Large intestine (tissue), 12 donors: ENCODE measurements at places on chromosomes 1 and 21. TPM values are rescaled to one million over a fixed set of nuclear protein-coding genes. Genes with fewer than 3 reads are reported as not detected.

- H3K4me3 ChIP-seq = no peak overlapping the region
- no peaks in the 10 kb centered on the region for H3K36me3 ChIP-seq
- H3K4me1 ChIP-seq = no peaks in the 10 kb centered on the region
- H3K27ac ChIP-seq = no peak overlapping the region
- H3K27me3 ChIP-seq = no peaks in the 10 kb centered on the region
These were observed 65.8 kb downstream of the AK5 start for GRCh38 chr1:77347646-77348045.

GRCh38 chr1:61318319-61319125, 236.2 kb downstream of the NFIA start:
- no peak overlapping the region for H3K4me3 ChIP-seq
- DNase-seq = no peak
- H3K27me3 ChIP-seq = no peaks in the 10 kb centered on the region
- H3K4me1 ChIP-seq = peaks cover 8% of the 10 kb centered on the region
- H3K27ac ChIP-seq = peak overlapping the region; percentile 3

GRCh38 chr1:19710825-19711611, 46.3 kb downstream of the HTR6 start:
- H3K36me3 ChIP-seq = no peaks in the 10 kb centered on the region
- H3K4me3 ChIP-seq = no peak overlapping the region

- no peak overlapping the region for H3K27ac ChIP-seq
- no peaks in the 10 kb centered on the region for H3K4me1 ChIP-seq
- peak; percentile 2 for DNase-seq
- H3K4me3 ChIP-seq = no peak overlapping the region
- H3K36me3 ChIP-seq = no peaks in the 10 kb centered on the region
- peaks cover 2% of the 10 kb centered on the region for H3K27me3 ChIP-seq
These were observed 39.1 kb downstream of the TYW3 start for GRCh38 chr1:74771913-74772515.

DNA sequence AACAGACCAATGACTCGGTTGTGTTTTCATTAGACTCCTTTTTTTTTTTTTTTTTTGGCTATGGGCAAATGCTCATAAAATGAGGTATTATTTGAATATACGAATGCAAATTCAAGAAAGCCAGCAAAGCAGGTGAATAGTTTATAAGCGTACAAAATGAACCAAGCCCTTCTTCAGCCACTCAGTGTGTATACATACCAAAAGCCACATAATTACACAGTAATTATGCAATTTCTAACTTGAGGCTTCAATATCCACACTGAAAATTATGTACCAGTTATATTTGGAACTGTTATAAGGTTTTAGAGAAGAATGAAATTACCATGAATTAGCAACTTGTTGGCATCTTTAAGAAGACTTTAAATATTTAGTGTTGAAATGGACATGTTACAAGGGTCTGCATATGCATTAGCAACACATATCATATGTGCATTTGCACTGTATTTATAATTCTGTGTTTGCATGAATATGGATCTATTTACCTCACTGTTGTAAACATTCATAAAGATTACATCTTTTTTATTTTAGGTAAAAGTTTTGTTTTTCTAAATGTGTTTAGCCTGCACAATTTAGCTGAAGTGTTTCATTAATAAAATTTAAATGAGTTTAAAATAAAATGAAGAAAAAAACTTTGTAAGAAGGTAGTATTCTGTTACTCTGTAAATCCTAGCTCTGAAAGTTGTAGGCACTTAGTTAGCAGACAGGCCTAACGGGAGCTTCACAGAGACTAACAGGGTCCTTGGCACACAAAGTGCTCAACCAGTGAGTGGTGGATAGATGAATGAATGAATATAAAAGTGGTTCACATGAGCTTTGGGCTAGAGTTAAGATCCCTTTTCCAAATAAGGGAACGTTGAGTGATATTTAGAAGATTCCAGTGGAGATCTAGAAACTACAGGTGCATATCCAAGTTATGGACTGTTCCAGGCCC, 241.0 kb upstream of the NFIA start:
- H3K4me3 ChIP-seq = no peak overlapping the region
- no peak for DNase-seq
- no peaks in the 10 kb centered on the region for H3K27me3 ChIP-seq
- H3K36me3 ChIP-seq = no peaks in the 10 kb centered on the region

- no peaks in the 10 kb centered on the region for H3K36me3 ChIP-seq
- H3K4me1 ChIP-seq = no peaks in the 10 kb centered on the region
- no peaks in the 10 kb centered on the region for H3K27me3 ChIP-seq
- DNase-seq = no peak
These were observed 595.5 kb downstream of the RWDD3 start for GRCh38 chr1:95829556-95829955.

DNA sequence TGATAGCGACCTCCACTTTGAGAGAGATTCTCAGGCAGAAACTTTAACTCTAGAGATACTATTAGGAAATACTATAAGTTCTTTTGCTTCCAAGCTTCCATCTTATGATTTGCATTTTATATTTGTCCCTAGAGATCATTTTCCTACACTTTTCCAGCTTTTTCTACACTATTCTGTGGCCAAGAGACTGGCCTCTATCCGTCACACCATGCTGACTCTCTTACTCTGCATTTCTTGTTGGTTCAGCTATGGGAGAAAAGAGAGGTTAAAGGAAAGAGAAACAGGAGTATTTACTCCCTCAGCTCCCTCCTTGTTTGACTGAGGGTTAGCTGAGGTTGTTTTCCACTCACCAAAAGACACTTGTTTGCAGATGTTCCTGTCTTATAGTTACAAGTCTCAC, 665.6 kb upstream of the CXADR start:
- H3K36me3 ChIP-seq = no peaks in the 10 kb centered on the region
- no peaks in the 10 kb centered on the region for H3K27me3 ChIP-seq
- no peak overlapping the region for H3K27ac ChIP-seq
- no peak overlapping the region for H3K4me3 ChIP-seq

GRCh38 chr1:41631971-41632370, 147.5 kb upstream of the EDN2 start:
- H3K4me3 ChIP-seq = no peak overlapping the region
- DNase-seq = no peak

Gene TNFRSF25
- polyA plus RNA-seq = 55.2 TPM

Gene CAPN2
- 71.3 TPM for polyA plus RNA-seq

Gene NPHS2
- polyA plus RNA-seq = not detected
